ENCODE measurements at places on chromosomes 7 and 10. TPM values are rescaled to one million over a fixed set of nuclear protein-coding genes. Genes with fewer than 3 reads are reported as not detected.

CRPPA gene
- 0.71 TPM for total RNA-seq

NPY4R gene
- not detected for total RNA-seq

CHST3 gene
- total RNA-seq = 5.7 TPM

OPN1SW gene
- total RNA-seq = not detected

FAM25C gene
- not detected for total RNA-seq

TAX1BP1 gene
- 64.0 TPM for total RNA-seq

- no peaks in the 10 kb centered on the region for H3K4me1 ChIP-seq
- H3K27ac ChIP-seq = no peak overlapping the region
- DNase-seq = no peak
- no peaks in the 10 kb centered on the region for H3K27me3 ChIP-seq
Observed at GRCh38 chr10:132655735-132656134, 118.1 kb downstream of the INPP5A start.

GRCh38 chr10:86632951-86633350, 21.4 kb upstream of the OPN4 start:
- no peaks in the 10 kb centered on the region for H3K27me3 ChIP-seq
- no peaks in the 10 kb centered on the region for H3K4me1 ChIP-seq
- H3K27ac ChIP-seq = no peak overlapping the region
- H3K36me3 ChIP-seq = no peaks in the 10 kb centered on the region

- DNase-seq = peak; percentile 23
- peaks cover 2% of the 10 kb centered on the region for H3K27me3 ChIP-seq
- H3K4me3 ChIP-seq = no peak overlapping the region
- H3K36me3 ChIP-seq = no peaks in the 10 kb centered on the region
Observed at GRCh38 chr7:127504715-127505114, 80.7 kb downstream of the GCC1 start.

- no peaks in the 10 kb centered on the region for H3K36me3 ChIP-seq
- no peak overlapping the region for H3K27ac ChIP-seq
- H3K27me3 ChIP-seq = no peaks in the 10 kb centered on the region
- H3K4me1 ChIP-seq = no peaks in the 10 kb centered on the region
Observed at GRCh38 chr10:49647985-49648795, 31.3 kb upstream of the C10orf53 start.

- no peaks in the 10 kb centered on the region for H3K36me3 ChIP-seq
- H3K27ac ChIP-seq = no peak overlapping the region
- H3K4me1 ChIP-seq = no peaks in the 10 kb centered on the region
- no peaks in the 10 kb centered on the region for H3K27me3 ChIP-seq
Observed at GRCh38 chr7:135428879-135429278, 81.0 kb downstream of the CNOT4 start.

DNA sequence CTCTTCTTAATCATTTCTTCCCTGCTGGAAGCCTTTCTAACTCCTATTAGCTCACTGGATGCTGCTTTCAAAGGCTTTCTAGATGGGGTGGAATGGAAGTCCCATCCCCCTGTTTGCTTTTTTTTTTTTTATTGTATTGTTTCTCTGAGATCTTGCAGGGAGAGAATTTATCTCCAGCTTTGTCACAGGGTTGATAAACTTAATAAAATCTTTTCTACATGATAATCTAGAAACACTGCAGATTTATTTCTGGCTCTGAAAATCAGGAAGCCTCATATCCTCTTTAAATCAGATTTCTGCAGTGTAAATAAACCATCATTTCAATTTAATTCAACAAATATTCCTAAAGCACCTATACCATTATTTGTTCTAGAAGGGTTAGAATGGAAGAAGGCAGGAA, 37.2 kb upstream of the CHCHD3 start:
- no peak for DNase-seq
- no peaks in the 10 kb centered on the region for H3K36me3 ChIP-seq
- H3K27ac ChIP-seq = no peak overlapping the region
- no peaks in the 10 kb centered on the region for H3K27me3 ChIP-seq

GRCh38 chr7:95630702-95631458, 34.6 kb upstream of the PDK4 start:
- H3K4me1 ChIP-seq = no peaks in the 10 kb centered on the region
- H3K27me3 ChIP-seq = no peaks in the 10 kb centered on the region
- H3K27ac ChIP-seq = no peak overlapping the region

DNA sequence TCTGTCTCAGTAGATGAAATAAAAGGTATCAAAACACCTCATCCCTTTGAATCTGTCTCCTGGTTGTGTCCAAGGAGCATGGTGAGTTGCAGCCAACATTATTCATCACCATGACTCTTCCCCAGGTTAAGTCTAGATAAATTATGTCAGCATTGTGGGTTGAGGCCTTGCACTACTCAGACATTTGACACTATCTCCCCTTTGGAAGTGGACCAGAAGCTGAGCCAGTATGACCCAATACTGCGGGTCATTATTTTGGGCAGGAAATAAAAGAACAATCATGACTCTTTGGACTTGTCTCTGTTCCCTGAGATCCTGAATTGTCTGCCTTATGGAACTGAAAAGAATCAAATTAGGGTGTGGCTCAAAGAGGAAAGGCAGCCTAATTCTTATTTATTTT, 168.2 kb upstream of the FAM171A1 start:
- DNase-seq = no peak
- no peaks in the 10 kb centered on the region for H3K4me1 ChIP-seq
- H3K4me3 ChIP-seq = no peak overlapping the region
- no peaks in the 10 kb centered on the region for H3K36me3 ChIP-seq
- no peaks in the 10 kb centered on the region for H3K27me3 ChIP-seq

GRCh38 chr7:14551310-14551709, 351.2 kb downstream of the DGKB start:
- no peak for DNase-seq
- no peak overlapping the region for H3K27ac ChIP-seq
- H3K4me3 ChIP-seq = no peak overlapping the region

DNA sequence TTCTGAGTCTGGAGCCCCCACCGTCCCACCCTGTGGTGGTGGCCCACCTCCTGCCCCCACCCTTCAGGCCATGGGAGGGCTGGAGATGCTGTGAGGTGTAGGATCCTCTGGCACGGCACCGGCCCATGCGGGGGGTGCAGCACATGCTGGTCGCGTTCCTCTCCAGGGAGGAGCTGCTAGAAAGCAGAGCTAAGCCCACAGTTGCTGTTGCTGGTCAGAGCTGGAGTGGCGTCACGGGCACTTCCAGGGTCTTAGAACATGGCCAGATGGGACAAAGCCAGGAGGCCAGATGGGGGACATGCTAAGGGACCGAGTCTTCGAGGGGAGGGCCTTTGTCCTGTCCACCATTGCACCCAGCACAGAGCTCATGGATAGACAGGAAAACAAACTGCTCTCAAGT, 21.6 kb downstream of the AGAP3 start:
- DNase-seq = no peak
- no peak overlapping the region for H3K27ac ChIP-seq
- H3K27me3 ChIP-seq = no peaks in the 10 kb centered on the region
- H3K4me1 ChIP-seq = peaks cover 15% of the 10 kb centered on the region
- H3K4me3 ChIP-seq = no peak overlapping the region
